ENCODE measurements at places on chromosomes 16 and 17.

GRCh38 chr16:49660626-49661025, 195.3 kb downstream of the ZNF423 start:
- no peak for DNase-seq

- no peak for DNase-seq
Measured at GRCh38 chr17:51270636-51271035, 10.3 kb downstream of the UTP18 start.

GRCh38 chr17:6254036-6254435, 180.9 kb downstream of the AIPL1 start:
- DNase-seq = no peak

GRCh38 chr17:63932721-63933120, 590 bp upstream of the CD79B start:
- DNase-seq = no peak

DNA sequence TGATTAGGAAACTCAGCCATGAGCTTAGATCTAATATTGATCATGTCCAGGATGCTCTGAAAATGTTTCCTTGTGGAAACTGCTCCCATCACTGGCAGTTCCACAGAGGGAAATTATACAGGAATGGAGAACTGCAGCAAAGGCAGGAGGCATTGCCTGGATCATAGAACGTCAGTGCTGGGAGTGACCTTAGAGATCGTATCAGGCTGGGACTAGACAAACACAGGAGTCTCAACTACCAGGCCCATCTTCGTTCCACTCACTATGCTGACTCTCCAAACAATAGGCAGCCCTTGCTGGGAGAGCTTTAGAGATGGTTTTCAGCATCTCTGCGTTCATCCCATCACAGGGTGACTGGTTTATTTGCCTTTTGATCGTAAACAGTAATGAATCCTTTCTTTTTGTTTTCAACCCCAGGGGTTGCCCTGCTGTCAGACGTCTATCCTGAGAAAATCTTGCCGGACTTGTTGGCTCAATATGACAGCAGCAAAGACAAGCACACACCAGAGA, 130.3 kb downstream of the TANGO6 start:
- no peak for DNase-seq

- DNase-seq = no peak
Measured at GRCh38 chr17:10155371-10156076, 42.9 kb downstream of the GAS7 start.

- no peak for DNase-seq
Measured at GRCh38 chr16:48609652-48610029, 339 bp downstream of the N4BP1 start.

DNA sequence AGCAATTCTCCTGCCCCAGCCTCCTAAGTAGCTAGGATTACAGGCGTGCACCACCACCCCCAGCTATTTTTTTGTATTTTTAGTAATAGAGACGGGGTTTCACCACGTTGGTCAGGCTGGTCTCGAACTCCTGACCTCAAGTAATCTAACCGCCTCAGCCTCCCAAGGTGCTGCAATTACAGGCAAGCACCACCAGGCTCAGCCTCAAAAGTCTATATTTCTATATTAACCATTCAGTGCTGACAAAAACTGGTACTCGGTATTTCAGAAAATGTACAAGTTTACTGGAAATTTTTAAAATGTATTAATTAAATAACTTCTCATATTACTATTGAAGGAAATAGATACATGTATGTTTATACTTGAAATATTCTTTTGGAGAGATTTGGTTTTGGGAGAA, 1.4 kb upstream of the HEXD start:
- no peak for DNase-seq

DNA sequence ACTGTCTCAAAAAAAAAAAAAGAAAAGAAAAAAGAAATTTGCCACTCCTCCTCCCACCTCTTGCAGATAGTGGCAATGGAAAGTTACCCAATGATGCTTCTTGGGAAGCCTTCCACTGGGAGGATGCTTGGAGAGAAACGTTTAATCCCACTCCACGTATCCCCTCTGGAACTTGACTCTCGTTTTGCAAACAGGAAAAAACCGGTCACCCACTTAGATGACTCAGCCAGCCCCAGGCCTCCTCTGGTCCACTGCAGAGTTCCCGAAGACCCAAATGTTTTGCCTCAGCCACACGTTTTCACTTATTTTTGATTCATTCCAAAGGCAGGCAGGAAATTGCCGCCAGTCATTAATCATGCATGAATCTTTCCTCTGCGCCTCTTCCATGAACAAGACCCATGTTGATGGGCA, 9.3 kb upstream of the TNFRSF17 start:
- DNase-seq = no peak

DNA sequence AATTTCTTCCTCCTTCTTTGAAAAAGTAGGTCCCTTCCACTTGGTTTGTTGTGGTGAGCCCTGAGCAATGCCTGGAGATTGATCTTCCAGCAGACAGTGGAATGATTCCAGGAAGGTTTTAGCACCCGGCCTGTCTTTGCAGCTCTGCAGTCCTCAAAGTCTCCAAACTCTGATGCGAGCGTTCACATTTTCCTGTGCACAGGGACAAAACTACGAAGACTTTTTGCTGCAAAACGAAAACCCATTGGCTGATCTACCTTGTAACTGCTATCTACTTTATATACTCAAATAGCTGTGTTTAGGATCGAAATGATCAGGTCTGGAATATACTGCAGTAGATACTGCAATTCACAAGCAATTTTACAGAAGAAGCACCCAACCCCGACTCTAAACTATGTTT, 21.7 kb downstream of the G6PC1 start:
- DNase-seq = no peak

DNA sequence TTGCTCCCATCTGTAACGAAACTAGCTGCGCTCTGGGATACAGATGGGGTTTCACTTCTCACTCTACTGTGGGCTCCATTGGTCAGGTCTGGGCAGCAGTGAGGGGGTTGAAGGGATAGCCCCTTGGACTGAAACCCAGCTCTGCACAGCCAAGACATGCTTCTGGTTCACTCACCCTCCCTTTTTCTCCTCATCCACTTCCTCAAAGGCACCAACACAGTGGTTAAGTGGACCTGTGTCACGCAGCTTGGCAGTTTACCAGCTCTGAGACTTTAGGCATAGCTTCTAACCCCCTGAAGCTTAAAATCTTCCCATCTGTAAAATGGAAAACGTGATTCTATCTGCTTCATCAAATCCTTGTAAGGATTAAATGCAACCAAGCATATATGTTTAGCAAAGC, 11.5 kb upstream of the KRT38 start:
- no peak for DNase-seq

GRCh38 chr16:78689028-78689427, 589.6 kb downstream of the WWOX start:
- DNase-seq = no peak

- no peak for DNase-seq
Measured at GRCh38 chr17:28997806-28998205, 8.0 kb downstream of the SEZ6 start.

DNA sequence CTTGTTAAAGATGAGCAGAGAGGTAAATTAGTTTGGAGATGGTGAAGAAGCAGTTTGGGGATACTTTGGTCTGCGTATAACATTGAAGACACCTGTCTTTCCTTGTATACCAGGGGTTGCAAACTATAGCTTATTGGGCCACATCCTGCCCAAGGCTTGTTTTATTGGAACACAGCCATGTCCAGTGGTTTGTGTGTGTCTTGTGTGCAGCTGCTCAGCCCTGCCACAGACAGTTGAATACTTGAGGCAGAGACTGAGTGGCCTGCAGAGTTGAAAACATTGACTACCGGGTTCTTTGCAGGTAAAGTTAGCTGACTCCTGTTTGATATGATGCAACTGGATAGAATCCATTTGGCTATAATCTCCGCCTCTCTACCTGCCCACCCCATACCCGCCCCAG, 224.4 kb downstream of the PRKCA start:
- no peak for DNase-seq

- no peak for DNase-seq
Measured at GRCh38 chr17:65532101-65532890, 29.2 kb downstream of the AXIN2 start.

DNA sequence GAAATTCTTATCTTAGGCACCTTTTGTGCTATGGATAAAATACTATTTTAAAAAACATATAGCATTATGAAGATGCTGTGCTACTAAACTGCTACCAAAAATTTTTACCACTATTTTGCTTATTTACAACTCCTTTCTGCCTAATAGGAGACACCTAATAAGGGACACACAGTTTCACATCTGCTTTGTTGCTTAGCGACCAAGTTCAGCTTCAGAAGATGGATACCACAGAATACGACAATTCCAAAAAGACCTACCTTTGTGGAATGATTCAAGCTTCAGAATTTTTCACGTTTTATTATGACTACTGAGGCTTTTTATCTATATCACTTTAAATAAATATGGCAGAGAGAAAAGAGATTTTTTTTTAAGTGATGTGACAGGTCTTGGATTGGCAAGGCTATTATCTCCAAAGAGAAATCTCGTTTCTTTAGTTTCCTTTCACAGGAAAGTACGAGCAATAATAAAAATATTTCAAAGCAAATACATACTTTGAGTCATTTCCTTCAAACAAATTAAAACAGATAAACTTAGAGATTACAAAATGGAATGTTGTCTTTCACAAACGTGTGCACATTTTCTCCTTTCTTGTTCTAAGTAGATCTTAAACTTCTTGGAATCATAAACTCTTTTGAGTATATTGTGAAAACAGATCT, 35.4 kb downstream of the SPAG9 start:
- DNase-seq = no peak

GRCh38 chr17:8162233-8162996, at the start of gene VAMP2:
Gene VAMP2, minus strand, starts transcription at chr17:8162948. Its CDS starts 69 bp downstream, at chr17:8162879.
- DNase-seq = no peak

- DNase-seq = no peak
Measured at GRCh38 chr17:45314741-45315647, 1.8 kb downstream of the MAP3K14 start.

DNA sequence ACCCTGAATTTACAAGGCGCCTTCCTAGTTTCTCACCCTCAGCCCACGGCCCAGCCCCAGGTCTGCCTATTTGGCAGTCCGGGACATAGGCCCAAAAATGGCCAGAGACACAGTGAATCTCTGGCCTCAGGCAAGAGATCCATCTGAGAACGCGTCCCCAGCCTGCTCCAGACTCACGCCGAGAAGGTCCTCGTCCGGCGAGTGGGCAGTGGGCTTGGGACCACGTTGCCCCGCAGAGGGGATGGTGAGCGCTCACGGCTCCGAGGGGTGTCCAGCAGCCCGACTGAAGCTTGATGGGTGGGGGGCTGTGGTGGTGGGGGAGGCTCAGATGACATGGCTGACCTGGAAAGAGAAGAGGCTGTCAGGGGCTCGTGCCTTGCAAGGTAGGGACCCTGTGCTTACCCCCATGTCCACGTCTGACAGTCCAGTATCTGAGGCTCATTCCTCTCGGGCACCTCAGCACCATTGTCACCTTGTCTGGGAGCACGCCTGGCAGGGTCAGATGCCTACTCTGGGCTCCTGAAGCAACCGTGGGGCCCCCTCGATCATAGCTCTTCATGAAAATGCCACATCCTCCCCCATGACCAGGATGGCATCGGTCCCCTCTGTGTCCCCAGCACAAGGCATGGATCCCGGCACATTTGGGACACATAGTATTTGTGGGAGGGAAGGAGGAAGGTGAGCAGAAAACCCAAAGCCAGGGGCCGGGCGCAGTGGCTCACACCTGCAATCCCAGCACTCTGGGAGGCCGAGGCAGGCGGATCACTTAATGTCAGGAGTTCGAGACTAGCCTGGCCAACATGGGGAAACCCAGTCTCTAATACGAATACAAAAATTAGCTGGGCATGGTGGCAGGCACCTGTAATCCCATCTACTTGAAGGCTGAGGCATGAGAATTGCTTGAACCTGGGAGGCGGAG, 9.6 kb downstream of the CARHSP1 start:
- no peak for DNase-seq

GRCh38 chr17:27339836-27340550, 46.1 kb downstream of the WSB1 start:
- DNase-seq = peak; percentile 78

GRCh38 chr16:50697881-50698767, 4.7 kb downstream of the NOD2 start:
- no peak for DNase-seq

DNA sequence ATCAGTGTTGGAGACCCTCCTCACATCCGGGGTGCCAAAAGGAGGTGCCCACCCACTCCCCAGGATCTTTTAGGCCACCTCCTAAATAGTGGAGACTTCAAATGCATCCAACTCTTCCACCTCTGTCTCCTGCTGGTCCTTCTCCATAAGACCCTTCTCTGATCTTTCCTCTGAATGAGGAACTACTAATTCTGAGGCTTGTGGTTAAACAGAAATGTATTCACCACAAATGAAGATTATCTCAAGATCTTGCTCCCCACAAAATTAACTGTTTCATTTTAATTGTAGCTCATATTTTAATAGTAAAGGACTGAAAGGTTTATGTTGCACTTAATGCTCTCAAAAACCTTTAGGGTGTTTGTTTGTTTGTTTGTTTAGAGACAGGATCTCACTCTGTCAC, 34.1 kb downstream of the TLE7 start:
- no peak for DNase-seq

GRCh38 chr17:72565758-72566157, 444.9 kb downstream of the SOX9 start:
- DNase-seq = no peak

DNA sequence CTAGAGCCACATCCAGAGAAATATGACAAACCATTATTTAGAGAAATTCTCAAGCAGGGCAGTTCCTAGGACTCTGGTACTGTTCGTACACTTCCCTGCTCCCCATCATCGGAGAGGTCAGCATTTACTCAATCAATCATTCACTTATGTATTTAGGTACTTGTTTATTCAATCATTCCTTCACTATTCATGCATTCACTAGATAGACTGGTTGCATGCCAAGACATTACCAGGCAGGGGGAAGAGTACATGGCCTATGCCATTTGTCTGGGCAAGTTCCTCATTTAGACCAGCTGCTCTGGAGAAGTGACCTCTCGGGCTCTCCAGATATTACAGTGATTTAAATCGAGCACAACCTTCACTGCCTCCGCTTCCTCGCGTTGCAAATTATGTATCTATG, 603.4 kb downstream of the KCNJ2 start:
- no peak for DNase-seq

DNA sequence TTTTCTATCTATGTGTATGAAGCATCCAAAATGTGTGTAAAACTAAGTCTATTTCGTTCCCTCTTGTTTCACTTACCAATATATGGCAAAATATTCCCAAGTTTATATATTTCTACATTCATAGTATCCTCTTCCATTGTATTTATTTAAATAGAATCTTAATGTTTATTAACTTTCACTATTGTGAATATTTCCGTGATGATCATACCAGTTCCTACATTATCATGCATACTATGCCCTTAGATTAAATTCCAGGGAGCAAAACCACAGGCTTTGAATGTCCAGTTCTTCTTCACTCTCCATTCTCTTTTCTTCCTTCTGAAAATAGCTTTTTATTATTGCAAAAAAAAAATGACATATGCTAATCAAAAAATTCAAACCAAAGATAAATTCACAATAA, 4.0 kb downstream of the MAP2K6 start:
- DNase-seq = no peak

DNA sequence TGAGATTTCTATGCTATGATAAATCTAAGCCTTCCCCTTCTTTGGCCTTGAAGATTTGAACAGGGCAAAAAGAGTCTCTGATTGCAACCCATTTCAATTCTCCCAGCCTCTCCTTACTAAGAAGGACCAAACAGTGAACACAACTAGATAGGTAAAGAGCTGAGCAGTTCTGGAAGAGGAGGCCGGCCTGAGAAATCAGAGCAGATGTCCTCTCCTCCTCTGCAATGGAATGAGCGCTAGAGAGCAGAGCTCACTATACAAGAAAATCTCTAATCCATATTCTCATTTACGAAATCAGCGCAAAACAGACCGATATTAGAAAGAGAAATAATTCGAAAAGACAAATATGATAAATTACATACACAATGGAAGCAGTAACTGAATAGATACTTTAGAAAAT, 124.2 kb downstream of the CDK5R1 start:
- no peak for DNase-seq
